LHCN-M2 (cell line): ENCODE measurements at places on chromosomes 4 and X. TPM values are rescaled to one million over a fixed set of nuclear protein-coding genes. Genes with fewer than 3 reads are reported as not detected.
A peak's percentile ranks its signal among the peaks of the same experiment; 100 is the strongest.

MAGEC2 gene
- not detected in 2 replicates for total RNA-seq

WNK3 gene
- not detected in 2 replicates for total RNA-seq

ZNF182 gene
- 2.7 and 3.8 TPM in 2 replicates for total RNA-seq

TMSB15C gene
- 3.2 and 4.7 TPM in 2 replicates for total RNA-seq

RENBP gene
- 0.40 TPM in 1 of 2 replicates, not detected in the other for total RNA-seq

DNA sequence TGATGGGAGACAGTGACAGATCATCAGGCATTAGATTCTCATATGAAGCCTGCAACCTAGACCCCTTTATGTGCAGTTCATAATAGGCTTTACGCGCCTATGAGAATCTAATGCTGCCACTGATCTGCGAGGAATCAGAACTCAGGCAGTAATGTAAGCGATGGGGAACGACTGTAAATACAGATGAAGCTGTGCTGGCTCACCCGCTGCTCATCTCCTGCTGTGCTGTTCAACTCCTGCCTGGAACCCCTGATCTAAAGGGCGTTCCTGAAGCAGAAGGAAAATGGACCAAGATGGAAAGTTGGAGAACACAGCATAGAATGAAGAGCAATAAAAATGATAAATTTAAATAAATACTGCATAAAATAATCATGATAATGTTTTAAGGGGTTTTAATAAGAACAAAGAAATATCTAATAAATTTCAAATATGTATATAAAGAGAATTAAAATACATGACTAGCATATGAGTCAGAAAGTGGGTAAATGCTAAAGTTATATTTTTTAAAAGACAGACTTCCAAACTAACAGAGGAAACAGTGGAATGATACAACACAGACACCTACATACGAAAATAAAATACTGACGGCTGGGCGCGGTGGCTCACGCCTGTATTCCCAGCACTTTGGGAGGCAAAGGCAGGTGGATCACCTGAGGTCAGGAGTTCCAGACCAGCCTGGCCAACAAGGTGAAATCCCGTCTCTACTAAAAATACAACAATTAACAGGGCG lies 59.2 kb downstream of the RBM47 start:
- DNase-seq: no peak

- DNase-seq: peak; percentile 58
These were observed 662.2 kb upstream of the BOD1L1 start for GRCh38 chr4:14289708-14290107.

GRCh38 chr4:32470087-32470585 lies 1750.0 kb downstream of the PCDH7 start:
- DNase-seq: no peak

GRCh38 chr4:7518871-7519637 lies 84.3 kb upstream of the PSAPL1 start:
- DNase-seq: peak; percentile 2

- no peak for DNase-seq
These were observed 310.4 kb downstream of the GPAT3 start for GRCh38 chr4:83846193-83846830.

- DNase-seq: no peak
These were observed 139.6 kb downstream of the AMMECR1 start for GRCh38 chrX:110178179-110178865.
